Activated CD8-positive, alpha-beta memory T cell treated with anti-CD3 and anti-CD28 coated beads for 4 hours (primary cell): ENCODE measurements at places on chromosomes 5 and 9.

- DNase-seq = no peak
Measured at GRCh38 chr9:133490865-133491655, 12.2 kb upstream of the SLC2A6 start.

- DNase-seq = no peak
Measured at GRCh38 chr5:58615972-58616371, 33.1 kb downstream of the RAB3C start.

- no peak for DNase-seq
Measured at GRCh38 chr5:92017776-92018175, 634.7 kb upstream of the ARRDC3 start.

GRCh38 chr5:119578937-119579336, 50.4 kb upstream of the FAM170A start:
- DNase-seq = no peak

DNA sequence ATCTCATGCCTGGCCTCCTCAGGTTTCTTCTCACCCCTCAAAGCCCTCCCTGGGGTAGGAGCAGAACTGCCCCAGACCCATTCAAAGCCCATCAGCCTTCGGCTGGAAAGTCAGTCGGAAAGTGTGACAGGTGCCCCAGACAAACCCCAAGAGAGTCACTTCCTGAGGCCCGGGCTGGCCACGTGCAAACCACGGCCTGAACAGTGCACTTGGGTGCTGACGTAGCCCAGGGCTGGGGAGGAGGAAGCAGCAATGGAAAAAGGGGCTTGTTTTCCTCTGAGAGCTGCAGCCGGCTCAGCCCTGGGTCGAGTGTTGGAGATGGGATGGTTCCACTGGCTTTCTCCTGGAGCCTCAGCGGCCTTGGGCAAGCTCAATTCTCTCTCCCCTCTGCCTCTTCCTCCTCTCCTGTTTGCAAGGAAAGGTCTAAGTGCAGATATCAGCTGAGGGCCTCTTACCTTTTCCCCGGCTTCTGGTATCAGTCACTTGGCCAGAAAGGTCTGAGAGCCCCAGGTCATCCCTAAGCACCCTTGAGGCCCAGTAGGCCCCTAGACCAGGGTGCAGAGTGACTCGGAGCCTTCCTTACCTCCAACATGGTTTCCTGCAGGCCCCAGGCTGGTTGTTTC, 5.9 kb upstream of the EGR1 start:
- peak; percentile 78 for DNase-seq

- DNase-seq = no peak
Measured at GRCh38 chr9:127703289-127703946, 3.4 kb upstream of the CFAP157 start.

DNA sequence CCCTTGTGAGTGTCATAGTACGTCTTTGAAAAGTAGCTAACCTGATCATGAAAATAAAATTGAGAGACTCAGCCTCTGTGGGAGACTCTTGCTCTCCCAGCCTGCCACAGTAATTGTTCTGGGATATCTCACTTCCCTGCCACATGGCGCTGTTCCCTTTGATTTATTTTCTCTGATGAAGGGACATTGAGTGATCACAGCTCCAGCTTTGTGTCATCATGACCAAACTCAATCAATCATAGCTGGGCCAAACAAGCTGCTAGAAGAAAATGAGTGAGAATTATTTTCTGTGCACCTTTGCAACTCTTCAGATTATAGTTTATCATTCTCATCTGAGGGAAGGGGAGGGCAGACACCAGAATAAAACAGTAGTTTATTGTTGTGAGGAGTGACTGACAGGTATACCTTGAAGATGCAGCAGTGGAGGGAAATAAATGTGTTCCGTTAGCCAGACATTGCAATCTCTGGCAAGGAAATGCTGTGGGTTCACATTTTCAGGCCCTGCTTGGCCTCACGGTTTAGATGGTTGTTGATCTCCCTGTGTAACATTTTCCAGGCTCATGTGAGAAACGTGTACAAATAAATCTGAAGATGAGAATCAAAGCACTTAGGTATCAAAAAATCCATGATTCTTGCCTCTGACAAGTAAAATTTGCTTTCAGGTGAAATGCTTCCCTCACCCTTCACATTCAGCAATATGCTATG, 174.7 kb upstream of the FBXL17 start:
- no peak for DNase-seq

- no peak for DNase-seq
Measured at GRCh38 chr9:36293918-36294317, 35.7 kb upstream of the GNE start.

GRCh38 chr5:16437977-16438376, 27.6 kb downstream of the ZNF622 start:
- DNase-seq = no peak

DNA sequence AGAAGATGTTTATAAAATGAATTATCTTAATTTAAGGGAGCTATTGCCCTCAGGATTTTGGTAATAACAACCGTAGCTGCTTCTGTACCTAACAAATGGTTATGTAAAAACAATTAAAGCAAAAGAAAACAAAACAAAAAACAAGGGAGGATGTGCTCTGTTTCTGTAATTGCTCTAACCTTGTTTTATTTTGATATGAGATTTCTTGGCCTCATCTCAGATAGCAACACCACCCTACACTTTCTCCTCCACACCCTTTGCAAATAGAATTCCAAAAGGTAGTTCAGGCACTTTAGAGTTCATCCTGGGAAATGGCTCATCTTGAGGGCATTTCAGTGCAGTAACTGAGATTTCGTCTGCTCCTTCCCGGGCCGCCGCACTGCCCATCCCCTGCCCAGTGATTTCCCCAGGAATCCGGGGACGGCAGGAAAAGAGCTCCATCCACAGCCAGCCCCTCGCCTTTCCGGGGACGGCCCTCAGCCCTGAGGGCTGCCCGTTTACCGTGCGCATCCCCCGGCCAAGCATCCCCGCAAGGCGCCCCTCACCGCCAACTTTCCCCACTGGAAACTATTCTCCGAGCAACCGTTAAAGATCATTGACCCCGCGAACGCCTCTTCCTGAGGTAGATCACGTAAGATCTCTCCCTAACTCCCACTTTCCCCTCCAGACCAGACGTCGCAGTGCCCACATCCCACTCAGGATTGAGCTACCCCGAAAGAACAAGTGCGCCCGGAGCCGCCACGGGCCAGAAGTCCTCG, 1.2 kb downstream of the FNBP1 start:
- no peak for DNase-seq

- no peak for DNase-seq
Measured at GRCh38 chr9:121183666-121184423, 17.8 kb downstream of the RAB14 start.

DNA sequence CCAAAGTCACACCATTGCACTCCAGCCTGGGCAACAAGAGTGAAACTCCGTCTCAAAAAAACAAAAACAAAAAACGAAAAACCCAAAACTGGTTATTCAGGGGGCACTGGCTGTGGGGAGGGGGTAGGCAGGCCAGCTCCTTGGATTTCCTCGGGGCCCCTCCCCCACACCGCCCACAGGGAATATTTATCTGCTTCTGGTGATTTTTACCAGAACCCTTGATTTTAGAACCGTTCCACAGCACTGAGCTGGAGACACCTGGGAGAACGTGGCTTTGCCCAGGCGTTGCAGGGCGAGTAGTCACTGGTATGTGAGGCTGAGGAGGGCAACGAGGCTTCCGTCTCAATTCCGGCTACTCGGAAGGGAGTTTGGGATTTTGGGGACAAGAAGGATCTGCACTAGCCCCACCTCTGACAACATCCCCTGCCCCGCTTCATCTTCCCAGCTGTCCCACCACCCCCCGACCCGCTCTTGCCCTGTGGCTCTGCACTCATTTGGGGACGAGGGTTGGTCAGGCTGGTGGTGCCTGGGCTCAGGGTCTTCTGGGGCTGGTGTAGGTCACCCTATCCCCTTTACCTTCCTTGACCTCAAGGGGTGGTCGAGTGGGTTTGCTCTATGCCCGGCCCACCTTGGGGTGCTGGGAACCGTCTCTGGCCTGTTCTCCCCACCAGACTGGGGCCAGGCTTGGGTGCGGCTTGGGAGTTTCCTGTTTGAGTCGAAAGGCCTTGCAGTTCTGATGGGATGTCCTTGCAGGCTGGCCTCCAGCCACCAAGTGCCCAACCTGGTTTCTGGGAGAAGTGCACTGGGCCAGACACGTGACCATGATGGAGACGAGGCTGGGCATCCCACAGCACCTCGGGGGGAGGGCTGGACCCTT, 3.5 kb downstream of the AHRR start:
- DNase-seq = no peak

DNA sequence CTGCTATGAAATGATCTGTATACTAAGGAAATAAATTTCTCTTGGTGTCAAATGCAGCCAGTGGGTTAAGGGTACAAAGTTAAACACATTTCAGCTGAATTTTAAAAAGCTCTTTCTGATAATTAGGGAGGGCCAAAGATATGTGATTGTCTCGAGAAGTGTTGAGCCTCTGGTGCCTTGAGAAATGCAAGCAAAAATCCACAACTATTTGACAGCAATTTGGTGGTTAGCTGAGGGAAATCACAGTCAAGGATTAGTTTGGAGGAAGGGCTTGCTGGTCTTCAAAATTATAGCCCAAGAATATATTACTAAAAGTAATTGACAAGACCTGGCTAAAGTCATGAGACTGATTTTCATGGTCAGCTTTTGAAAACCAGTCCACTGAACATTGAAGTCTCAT, 255.7 kb upstream of the PPP1R2B start:
- no peak for DNase-seq

- DNase-seq = no peak
Measured at GRCh38 chr9:4402501-4402900, 87.8 kb upstream of the SLC1A1 start.

GRCh38 chr5:149434162-149435014, 55.3 kb upstream of the IL17B start:
- peak; percentile 28 for DNase-seq

DNA sequence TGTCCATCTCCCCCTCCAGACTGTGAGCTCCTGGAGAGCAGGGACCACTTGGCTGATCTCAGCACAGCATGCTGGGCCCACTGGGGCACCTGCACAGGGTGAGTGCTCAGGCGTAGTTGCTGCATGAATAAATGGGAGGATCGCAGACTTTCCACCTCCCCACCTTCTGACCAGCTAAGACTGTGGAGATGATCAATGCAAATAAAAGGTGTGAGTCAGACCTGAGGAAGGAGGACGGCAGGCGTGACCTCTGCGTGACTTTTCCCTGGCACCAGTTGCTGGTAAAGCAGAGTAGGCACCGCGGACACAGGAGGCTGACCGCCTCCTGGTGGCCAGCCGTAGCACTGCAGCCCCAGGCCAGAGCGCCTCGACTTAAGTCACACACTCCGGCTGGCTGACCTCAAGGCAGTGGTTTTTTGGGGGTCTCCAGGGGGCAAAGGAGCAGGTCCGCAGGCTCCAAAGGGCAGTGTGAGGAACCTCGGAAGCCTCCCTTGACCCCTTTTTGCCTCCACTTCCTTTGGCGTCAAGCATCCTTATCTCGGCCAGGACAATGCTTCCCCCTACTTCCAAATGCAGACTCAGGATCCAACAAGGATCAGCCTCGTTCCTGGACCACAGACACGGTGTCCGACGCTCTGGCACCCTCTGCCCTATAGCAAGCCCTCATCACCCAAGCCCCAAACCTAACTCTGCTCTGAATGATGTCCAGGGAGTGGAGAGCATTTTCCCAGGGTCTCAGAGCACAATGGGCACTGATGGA, 12.7 kb upstream of the TDRD7 start:
- DNase-seq = peak; percentile 21

DNA sequence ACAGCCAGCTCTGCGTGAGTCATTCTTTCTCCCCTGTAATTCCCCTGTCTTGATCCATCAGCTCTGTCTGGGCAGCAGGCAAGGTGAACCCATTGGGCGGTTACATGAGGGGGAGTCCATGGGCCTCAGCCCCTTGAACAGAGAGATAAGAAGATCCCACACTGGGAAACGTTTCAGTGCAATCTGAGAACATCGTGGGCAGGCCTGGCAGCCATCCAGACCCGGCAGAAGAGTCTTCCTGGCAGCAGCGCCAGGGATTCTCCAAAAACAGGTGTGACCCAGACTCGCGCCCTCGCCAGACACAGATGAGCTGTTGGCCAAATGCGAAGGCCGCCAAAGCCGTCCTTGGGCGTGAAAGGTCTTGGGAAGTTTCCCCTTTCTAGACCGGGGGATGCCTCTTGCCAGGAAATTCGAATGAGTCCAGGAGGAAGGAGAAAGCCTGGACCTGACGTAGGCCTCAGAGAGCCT, 6.4 kb upstream of the SLC12A7 start:
- DNase-seq = no peak

GRCh38 chr5:171688696-171689495, 96.7 kb upstream of the SMIM23 start:
- no peak for DNase-seq

DNA sequence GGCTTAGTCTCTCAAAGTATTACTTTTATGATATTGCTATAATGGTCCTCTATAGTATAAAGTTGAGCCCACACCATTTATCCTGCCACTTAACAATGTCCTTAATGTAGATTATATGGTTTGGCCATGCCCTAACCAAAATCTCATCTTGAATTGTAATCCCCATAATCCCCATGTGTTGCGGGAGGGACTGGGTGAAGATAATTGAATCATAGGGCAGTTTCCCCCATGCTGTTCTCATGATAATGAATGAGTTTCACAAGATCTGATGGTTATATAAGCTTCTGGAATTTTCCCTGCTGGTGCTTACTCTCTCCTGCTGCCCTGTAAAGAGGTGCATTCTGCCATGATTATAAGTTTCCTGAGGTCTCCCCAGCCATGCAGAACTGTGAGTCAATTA, 498.8 kb downstream of the RAB3C start:
- no peak for DNase-seq

GRCh38 chr5:111463311-111463710, 49.0 kb downstream of the STARD4 start:
- DNase-seq = no peak

GRCh38 chr9:90773617-90774016, 28.0 kb upstream of the SYK start:
- DNase-seq = no peak

DNA sequence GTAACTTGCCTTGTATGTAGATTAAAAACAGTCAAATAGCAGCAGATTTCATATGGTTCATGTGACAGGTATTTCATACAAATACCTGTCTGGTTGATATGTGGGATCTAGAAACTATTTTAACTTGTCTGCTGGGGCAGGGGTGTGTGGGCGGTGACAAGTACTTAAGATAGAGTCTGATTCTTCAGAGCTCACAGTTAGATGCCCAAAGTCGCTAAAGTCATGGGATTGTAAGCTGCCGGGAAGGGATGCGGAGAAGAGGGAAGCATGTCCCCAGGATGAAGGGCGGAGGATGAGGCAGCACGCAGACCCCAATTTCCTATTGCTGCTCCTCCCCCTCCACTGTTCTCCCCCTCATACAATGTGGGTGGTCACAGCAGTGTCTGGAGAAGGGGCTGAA, 13.3 kb downstream of the ANXA6 start:
- DNase-seq = no peak

GRCh38 chr5:138603249-138603920, 28.2 kb upstream of the HSPA9 start:
- no peak for DNase-seq

GRCh38 chr5:999724-1000123, 8.9 kb upstream of the NKD2 start:
- no peak for DNase-seq

DNA sequence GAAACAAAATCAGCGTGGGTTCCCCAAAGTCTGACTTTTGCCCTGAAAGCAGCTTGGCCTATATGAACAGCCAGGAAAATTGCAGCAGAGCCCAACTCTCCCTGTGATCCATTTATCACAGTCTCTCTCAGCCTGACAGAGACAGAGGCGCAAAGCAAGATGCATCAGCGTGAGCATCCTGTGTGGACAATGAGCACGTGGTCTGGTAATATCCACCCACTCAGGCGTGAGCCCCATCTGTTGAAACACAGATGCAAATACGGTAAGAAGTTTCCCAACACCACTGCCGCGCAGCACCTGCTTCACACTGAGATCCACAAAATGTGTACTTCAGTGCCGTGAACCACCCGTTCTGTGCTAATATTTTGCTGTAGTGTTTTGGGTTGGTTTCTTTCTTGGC, 114.6 kb downstream of the MRPL36 start:
- no peak for DNase-seq
